ENCODE measurements at places on chromosomes 3 and 15.

- no peak for DNase-seq
Measured at GRCh38 chr3:138093721-138094120, 21.7 kb downstream of the DZIP1L start.

- DNase-seq = no peak
Measured at GRCh38 chr3:18656410-18656809, 231.3 kb upstream of the SATB1 start.

GRCh38 chr15:99340347-99340746 is 89.1 kb downstream of the LRRC28 start:
- no peak for DNase-seq

- no peak for DNase-seq
Measured at GRCh38 chr3:142982038-142982773, 18.7 kb upstream of the PAQR9 start.

DNA sequence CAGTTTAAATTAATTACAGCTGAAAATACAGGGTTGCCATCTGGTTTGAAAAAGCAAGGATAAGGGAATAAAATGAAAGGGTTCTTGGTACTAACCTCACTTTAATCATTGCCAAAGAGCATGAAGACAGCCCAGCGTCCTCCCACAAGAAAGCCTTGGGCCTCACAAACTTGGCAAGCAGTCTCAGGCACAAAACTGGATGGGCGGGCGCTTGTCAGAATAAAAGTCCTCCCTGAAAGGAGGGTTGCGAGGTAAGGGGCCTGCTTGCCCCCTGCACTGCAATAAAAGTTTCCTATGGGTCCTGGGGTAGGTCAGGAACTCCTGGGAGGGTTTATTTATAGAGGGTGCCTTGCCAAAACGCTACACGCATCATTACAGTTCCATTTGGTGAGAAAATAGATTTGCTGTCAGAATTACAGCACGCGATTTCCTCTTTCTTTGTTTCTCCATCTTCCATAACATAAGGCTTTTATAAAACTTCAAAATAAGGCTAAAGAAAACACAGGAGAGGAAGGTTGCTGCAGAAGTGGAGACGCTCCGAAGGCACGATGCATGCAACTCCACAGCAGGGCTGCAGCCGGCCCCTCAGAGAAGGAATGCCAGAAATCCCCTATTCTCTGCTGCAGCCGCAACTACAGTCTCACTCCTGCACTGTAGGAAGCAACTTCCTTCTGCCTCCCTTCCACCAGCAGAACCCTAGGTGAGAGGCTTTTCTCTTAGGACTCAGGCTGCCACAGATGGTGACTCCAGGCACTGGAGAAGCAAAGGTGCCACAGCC is 61.3 kb downstream of the VGLL4 start:
- DNase-seq = no peak

DNA sequence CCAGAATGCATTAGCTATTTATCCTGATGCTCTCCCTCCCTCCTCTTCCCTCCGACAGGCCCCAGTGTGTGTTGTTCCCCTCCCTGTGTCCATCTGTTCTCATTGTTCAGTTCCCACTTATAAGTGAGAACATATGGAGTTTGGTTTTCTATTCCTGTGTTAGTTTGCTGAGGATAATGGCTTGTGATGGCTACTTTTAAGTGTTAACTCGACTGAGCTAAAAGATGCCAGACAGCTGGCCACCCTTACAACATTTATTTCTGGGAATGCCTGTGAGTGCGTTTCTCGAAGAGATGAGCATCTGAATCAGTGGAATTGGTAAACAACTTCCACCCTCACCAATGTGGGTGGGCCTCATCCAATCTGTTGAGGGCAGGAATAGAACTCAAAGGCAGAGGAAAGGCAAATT is 24.7 kb upstream of the TM2D3 start:
- no peak for DNase-seq

DNA sequence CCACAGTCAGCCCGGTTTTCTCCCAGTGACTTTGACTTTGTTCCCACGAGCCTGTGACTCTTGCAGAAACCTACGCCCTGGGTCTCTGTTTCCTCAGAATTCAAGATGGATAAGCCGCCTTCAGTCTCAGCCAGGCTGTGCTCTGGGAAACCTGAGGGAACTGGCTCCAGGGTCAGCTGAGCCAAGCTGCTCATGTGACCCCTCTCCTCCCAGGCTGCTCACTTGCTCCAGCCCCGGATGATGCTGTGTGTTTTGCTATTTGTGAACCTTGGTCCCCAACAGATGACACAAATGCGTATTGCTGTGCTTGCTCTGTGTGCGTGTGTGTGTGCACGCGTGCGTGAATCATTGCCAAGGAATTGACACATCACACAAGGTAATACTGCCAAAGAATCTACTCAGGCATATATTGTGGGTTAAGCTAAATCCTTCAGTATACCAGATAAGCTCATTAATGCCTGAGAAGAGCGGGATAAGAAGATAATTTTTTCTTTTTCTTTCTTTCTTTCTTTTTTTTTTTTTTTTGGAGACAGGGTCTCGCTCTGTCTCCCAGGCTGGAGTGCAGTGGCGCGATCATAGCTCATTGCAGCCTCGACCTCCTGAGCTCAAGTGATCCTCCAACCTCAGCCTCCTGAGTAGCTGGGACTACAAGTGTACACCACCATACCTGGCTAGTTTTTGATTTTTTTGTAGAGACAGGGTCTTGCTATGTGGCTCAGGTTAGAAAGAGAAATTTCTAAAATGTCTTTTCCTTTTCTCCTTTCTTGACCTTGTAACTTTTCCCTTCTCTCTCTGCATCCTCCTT is 29.2 kb upstream of the UMPS start:
- DNase-seq = no peak

- no peak for DNase-seq
Measured at GRCh38 chr3:31410411-31410810, 122.3 kb upstream of the STT3B start.

- DNase-seq = no peak
Measured at GRCh38 chr3:64801856-64802255, 114.1 kb upstream of the ADAMTS9 start.

- no peak for DNase-seq
Measured at GRCh38 chr3:113590983-113591382, 58.6 kb downstream of the SIDT1 start.

GRCh38 chr3:39317571-39318169 is 11.8 kb upstream of the CCR8 start:
- no peak for DNase-seq

- no peak for DNase-seq
Measured at GRCh38 chr3:1987980-1988379, 110.7 kb upstream of the CNTN4 start.

- no peak for DNase-seq
Measured at GRCh38 chr15:28896951-28897350, 11.2 kb downstream of the APBA2 start.

DNA sequence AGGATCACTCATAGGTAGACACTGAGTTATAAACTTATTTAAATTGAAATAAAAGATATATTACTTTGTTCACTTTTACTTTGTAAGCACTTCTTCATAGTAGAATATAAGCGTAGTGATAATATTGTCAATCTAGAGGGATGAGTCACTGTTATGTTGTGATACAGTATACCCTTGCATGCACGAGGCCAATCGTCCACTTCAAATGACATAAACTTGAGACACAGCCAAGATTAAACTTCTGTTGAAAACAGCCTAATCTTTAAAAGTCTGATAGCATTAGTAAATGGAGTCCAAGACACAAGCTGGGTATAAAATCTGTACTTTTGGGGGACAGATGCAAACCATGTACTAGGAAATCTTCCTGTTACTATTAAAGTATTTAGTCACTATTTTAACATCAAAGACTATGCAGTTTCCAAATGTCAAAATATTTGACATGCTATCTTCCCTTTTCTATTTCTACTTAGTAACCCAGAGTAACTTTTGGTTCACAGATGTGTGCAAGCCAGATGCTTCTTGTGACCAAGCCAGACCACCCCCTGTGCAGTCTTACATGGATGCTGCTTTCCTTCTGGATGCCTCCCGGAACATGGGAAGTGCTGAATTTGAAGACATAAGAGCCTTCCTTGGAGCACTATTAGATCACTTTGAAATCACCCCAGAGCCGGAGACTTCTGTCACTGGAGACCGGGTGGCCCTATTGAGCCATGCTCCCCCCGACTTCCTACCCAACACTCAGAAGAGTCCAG is 85.3 kb downstream of the PIK3R4 start:
- no peak for DNase-seq

- no peak for DNase-seq
Measured at GRCh38 chr3:139827833-139828232, 107.2 kb upstream of the CLSTN2 start.

- no peak for DNase-seq
Measured at GRCh38 chr15:59180945-59181600, 25.6 kb upstream of the LDHAL6B start.

Measured in CD4-positive, alpha-beta T cell treated with Interferon alpha-2 for 1 hour (primary cell).